Activated CD4-positive, alpha-beta T cell treated with anti-CD3 and anti-CD28 coated beads for 36 hours (primary cell): ENCODE measurements at places on chromosomes 16 and 17. TPM values are rescaled to one million over a fixed set of nuclear protein-coding genes. Genes with fewer than 3 reads are reported as not detected.
A peak's percentile ranks its signal among the peaks of the same experiment; 100 is the strongest.

DNA sequence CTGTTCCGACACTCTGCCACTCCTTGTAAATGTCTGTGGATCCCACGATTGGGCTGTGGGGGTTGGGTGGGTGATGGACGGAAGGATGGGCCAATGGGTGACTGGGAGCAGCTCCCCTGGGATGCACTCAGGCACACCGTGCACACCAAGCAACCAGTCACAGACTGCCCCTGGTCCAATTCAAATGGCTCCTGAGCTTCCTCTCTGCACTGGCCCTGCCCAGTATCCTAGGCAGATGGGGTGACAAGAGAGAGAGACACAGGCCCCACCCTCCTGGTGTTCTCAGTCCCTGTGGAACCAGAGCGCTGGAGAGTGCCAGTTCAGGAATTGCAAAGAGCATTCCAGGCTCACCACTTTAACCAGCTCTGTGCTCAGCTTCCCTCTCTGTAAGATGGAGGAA, 32.8 kb downstream of the BEAN1 start:
- peaks cover 18% of the 10 kb centered on the region for H3K27me3 ChIP-seq
- no peak overlapping the region for H3K4me3 ChIP-seq
- peaks cover 3% of the 10 kb centered on the region for H3K4me1 ChIP-seq
- no peak overlapping the region for H3K27ac ChIP-seq

DNA sequence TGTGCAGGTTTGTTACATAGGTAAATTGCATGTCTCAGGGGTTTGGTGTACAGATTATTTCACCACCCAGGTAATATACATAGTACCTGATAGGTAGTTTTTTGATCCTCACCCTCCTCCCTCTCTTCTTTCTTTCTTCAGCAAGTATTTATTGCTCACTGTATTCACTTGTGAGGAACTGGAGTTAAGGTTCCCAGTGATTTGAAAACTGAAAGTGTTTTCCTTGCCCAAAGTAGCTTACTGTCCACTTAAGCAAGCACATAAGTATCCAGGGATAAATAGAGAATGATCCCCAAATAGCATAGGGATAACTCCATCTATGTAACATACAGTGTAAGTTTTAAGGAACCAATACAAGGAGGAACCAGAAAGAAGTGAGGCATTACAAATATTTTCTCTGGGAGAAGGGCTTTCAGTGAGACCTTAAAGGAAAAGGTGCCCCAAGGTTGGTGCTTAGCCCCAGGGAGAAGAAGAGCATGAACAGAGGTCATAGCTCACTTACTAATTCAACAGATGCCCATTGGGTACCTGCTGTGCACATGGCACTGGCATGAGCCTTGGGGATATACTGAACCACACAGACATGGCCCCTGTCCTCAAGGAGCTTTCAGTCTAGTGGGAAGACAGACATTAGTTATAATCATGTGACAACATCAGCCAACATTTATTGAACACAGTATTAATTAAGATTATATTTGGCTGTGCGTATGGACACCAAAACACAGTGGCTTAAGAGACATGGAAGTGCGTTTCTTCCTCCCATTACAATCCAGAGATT, 17.0 kb downstream of the MYL4 start:
- H3K4me1 ChIP-seq: peaks cover 14% of the 10 kb centered on the region
- no peak for DNase-seq
- H3K27me3 ChIP-seq: peaks cover 5% of the 10 kb centered on the region
- H3K36me3 ChIP-seq: no peaks in the 10 kb centered on the region
- H3K27ac ChIP-seq: no peak overlapping the region

DNA sequence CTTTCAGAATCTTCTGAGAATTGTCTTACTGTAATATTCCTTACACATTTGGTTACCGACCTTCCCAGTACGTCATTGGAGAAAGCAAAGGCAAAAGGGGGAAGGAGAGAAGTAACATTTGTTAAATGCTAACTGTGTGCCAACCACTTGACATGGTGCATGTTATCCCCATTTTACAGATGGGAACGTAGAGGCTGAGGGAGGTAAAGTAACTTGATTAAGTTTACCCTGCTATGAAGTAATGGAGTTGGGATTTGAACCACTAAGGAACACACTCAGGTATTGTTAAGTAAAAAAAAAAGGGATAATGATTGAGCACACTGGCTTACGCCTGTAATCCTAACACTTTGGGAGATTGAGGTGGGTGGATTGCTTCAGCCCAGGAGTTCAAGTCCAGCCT, 156.4 kb downstream of the PRKCA start:
- peak overlapping the region; percentile 51 for H3K27ac ChIP-seq
- H3K36me3 ChIP-seq: peaks cover 54% of the 10 kb centered on the region
- DNase-seq: no peak
- peaks cover 35% of the 10 kb centered on the region for H3K4me1 ChIP-seq
- H3K4me3 ChIP-seq: no peak overlapping the region

DNA sequence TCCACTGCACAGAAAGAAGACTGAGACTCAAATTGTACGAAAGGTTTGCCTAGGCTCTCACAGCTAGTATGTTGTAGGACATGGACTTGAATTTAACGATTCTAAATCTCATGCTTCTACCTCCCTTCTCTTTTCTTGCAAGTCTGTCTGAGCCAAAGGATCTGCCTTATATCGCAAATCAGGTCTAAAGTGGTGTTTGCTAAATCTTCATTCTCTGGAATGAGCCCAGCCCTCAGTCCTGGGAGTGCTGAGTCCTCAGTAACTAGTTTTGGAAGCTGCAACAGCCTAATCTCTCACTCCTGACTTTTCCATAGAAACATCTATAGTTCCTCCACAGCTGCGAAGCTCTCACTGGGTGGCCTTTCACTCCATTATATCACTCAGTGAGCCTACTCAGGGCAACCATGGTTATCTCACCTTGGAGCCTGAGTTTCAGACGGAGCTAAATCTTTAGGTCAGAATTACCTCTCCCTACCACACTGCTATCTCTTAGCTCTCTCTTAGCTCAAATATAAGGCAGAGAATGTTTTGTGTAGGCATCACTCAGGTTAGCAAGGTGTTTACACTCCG, 575.5 kb upstream of the C16orf82 start:
- H3K36me3 ChIP-seq: no peaks in the 10 kb centered on the region
- H3K4me1 ChIP-seq: no peaks in the 10 kb centered on the region
- H3K4me3 ChIP-seq: no peak overlapping the region
- H3K27ac ChIP-seq: no peak overlapping the region

- H3K4me3 ChIP-seq: no peak overlapping the region
- H3K27ac ChIP-seq: no peak overlapping the region
- H3K4me1 ChIP-seq: peaks cover 52% of the 10 kb centered on the region
- H3K36me3 ChIP-seq: peaks cover 3% of the 10 kb centered on the region
- no peaks in the 10 kb centered on the region for H3K27me3 ChIP-seq
- DNase-seq: no peak
Observed at GRCh38 chr17:67496286-67496685, 119.2 kb downstream of the PITPNC1 start.

GRCh38 chr16:17131351-17131750, 339.4 kb downstream of the XYLT1 start:
- H3K4me1 ChIP-seq: peaks cover 10% of the 10 kb centered on the region
- no peak for DNase-seq
- no peak overlapping the region for H3K27ac ChIP-seq

DNA sequence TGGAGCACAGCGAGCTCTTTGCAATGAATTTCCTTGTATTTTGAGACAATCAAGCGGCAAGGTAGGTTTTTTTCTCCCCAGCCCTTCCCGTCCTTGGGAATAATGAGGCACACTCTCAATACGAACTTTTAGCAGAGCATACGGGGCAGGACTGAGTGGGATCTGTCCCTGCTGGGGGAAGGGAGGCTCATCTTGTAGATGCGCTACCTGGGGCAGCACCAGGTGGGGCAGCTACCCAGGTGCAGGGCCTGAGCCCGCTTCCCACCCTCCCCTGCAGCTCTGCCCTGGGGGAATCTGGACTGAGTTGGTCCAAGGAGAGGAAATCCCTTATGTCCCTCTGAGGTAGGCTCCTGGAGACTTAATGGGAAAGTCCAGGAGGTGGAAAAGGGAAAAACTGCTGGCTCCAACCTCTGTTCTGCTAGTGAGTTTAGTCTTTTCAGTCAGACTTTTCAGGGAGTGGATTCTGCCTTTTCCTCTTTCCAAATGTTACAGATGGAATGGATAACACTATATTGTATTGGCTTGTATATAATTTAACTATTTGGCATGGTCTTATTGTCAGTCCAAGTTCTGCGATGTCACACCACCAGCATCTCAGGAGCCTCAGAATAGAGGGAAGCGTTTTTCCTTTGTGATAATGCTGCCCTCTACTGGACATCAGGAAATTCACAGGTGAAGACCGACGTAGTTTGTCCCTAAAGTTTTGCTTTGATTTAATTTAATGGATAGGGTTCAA, 9.6 kb upstream of the CES1 start:
- peak; percentile 27 for DNase-seq
- no peak overlapping the region for H3K27ac ChIP-seq
- no peaks in the 10 kb centered on the region for H3K36me3 ChIP-seq
- no peak overlapping the region for H3K4me3 ChIP-seq

DNA sequence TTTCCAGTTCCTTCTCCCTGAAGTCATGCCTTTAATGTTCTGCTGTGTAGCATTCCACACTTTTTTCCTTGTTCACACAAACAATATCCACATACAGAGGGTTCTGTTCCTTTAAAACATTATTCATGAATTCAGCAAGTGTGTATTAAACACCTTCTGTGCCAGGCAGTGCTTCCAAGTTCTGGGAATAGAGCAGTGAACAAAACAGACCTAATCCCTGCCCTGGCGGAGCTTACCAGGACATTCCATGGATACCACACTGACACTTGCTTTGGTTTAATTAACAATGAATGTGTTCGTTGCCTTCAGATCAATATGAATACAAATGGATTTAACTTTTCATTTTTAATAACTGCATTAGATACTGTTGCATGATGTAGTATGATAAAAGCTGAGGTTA, 57.9 kb upstream of the CLEC19A start:
- no peak overlapping the region for H3K27ac ChIP-seq
- H3K27me3 ChIP-seq: peaks cover 9% of the 10 kb centered on the region

GRCh38 chr16:82157534-82157812, 12.6 kb downstream of the MPHOSPH6 start:
- peaks cover 39% of the 10 kb centered on the region for H3K4me1 ChIP-seq
- no peaks in the 10 kb centered on the region for H3K27me3 ChIP-seq

DNA sequence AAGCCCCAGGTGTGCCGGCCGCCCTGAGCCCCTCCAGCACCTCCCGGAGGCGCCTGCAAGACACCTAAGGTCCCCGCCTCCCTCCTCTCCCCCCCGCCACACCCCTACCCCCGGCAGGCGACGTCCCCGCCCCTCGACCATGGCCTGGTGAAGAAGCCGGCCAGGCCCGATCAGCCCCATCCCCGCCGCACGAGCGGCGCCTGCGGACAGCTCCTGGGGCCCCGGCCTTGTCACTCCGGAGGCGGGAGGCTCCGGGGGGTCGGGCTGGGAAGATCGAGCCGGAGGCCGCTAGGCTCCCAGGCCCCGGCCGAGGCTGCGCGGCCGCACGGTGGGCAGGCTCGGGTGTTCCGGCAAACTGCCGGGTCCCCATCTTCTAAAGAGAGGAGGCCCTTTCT, 405 bp upstream of the ACE start:
- DNase-seq: no peak
- H3K36me3 ChIP-seq: no peaks in the 10 kb centered on the region
- no peak overlapping the region for H3K4me3 ChIP-seq

DNA sequence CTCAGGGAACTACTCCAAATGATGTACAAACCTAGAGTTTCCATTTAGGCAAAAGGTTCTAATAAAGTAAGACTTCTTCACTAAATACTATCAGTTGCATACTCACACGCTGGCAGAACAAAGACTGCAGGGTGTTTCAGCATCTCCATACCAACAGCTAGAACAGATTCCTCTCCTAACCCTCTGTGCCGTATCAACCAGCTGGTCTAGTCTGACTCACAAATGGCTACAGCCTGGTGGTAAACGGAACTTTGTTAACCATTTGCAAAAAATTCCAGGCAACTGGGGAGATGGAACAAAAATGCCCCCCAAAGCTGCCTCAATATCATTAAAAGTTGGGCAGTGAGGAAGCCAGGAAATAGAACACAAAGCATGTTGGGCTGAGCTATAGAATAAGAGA, 217.1 kb downstream of the GRIN2A start:
- H3K27me3 ChIP-seq: peaks cover 7% of the 10 kb centered on the region
- H3K4me3 ChIP-seq: no peak overlapping the region
- H3K4me1 ChIP-seq: peaks cover 3% of the 10 kb centered on the region
- DNase-seq: no peak
- no peaks in the 10 kb centered on the region for H3K36me3 ChIP-seq

- H3K4me1 ChIP-seq: no peaks in the 10 kb centered on the region
- no peaks in the 10 kb centered on the region for H3K36me3 ChIP-seq
- no peak overlapping the region for H3K4me3 ChIP-seq
- no peak overlapping the region for H3K27ac ChIP-seq
- DNase-seq: no peak
Observed at GRCh38 chr16:66862023-66862520, 17.9 kb downstream of the CA7 start.

- no peak overlapping the region for H3K27ac ChIP-seq
- no peak overlapping the region for H3K4me3 ChIP-seq
- no peaks in the 10 kb centered on the region for H3K27me3 ChIP-seq
- H3K36me3 ChIP-seq: no peaks in the 10 kb centered on the region
- no peak for DNase-seq
Observed at GRCh38 chr16:50629334-50629733, 51.8 kb downstream of the SNX20 start.

DNA sequence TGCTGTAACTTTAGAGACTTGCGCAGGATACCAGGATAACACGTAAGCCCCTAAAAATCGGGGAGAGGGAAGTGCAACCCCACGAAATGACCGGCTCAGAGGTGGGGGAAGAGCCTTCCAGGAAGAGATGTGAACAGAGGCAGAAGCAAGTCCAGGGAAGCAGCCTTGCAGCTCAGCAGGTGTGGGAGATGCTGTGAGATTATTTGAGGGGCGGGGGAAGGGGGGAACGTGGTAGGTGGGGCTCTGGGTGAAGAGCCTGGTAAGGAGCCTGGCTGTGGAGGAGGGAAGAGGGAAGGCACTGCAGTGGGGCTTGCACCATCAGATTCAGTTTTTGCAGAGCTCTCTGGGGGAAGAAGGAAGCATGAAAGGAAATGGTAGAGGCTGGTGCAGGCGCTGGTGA, 95.4 kb upstream of the CACNG5 start:
- no peak for DNase-seq
- no peak overlapping the region for H3K27ac ChIP-seq
- no peak overlapping the region for H3K4me3 ChIP-seq
- H3K27me3 ChIP-seq: no peaks in the 10 kb centered on the region

- peaks cover 12% of the 10 kb centered on the region for H3K27me3 ChIP-seq
- no peak for DNase-seq
- H3K27ac ChIP-seq: no peak overlapping the region
- no peak overlapping the region for H3K4me3 ChIP-seq
- no peaks in the 10 kb centered on the region for H3K4me1 ChIP-seq
Observed at GRCh38 chr16:17511340-17511739, 40.6 kb upstream of the XYLT1 start.

CCL14 gene
- total RNA-seq: not detected

SERPINF2 gene
- total RNA-seq: 0.12 TPM

METTL26 gene
- total RNA-seq: 127 TPM

PPY gene
- not detected for total RNA-seq

GUCY2D gene
- total RNA-seq: not detected

MEOX1 gene
- total RNA-seq: 0.34 TPM

C16orf54 gene
- 21.3 TPM for total RNA-seq
